ENCODE measurements at places on chromosomes 16 and 17.

GRCh38 chr17:30297715-30298114 is 6.0 kb upstream of the BLMH start:
- no peak for DNase-seq

DNA sequence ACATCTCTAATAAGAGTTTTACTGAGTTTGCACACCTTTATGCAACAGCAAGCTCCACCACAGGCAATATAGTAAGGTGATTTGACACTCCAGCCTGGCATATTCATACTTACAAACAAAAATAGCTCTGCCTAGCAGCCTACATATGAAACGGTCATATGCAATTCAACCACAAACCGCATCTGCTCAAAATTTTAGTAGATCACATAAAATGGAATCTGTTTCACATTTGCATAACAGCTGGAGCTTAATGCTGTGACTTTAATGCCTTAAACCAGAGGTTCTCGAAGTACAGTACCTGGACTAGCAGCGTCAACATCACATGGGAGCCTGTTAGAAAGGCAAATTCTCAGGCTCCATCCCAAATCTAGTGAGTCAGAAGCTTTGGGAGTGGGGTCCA is 578.4 kb downstream of the CDH11 start:
- DNase-seq = no peak

GRCh38 chr16:17374668-17375255 is 96.0 kb downstream of the XYLT1 start:
- no peak for DNase-seq

- DNase-seq = no peak
Observed at GRCh38 chr17:37530420-37530819, 40.7 kb downstream of the DUSP14 start.

DNA sequence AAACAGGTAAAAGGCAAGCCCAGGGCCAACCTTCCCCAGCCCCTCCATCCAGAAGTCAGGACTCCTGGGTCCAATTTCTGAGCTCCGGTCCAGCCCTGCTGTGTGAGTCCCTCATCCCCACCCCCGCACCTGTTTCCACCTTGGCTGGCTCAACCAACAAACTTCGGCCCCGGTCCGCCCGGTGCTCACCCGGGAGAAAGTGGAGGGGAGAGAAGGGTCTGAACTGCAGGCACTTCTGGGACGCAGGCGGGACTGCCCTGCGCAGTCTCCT is 541 bp downstream of the RHBDF2 start:
- DNase-seq = no peak

DNA sequence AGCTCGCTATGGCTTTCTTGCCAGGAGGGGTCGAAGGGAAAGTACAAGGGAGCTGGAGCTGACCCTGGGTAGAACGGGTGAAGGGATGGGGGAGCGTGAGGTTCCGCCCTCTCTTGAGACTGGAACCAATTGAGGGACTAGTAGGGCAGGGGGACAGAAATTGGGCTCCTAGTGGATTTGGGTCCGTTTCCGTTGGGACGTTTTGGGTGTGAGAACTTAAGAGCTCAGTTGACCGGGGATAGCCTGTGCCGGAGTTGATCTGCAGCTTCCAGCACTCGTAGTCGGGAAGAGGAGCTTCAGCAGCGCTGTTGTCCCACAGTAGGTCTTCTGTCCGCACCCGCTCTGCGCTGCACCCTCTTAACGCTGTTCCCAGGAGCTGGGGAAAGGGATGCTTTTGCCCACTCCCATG is 481 bp downstream of the CNTROB start:
- no peak for DNase-seq

DNA sequence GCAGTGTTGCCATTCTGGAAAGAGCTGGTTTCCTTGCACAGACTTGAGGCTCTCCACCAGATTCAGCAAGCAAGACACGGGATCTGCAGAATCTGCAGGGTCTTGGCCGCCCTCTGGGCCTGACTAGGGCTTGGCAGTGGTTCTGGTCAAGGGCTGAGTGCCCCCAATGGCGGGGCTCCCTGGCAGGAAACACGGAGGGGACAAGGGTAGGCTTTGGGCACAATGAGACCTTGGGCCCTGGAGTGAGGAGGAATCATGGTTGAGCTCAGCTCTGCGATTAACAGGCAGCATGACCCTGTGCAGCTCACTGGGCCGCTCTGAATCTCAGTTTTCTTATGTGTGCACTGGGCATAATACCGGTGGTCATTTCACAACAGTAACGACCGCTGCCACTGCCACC is 249.9 kb downstream of the GSG1L start:
- DNase-seq = no peak

DNA sequence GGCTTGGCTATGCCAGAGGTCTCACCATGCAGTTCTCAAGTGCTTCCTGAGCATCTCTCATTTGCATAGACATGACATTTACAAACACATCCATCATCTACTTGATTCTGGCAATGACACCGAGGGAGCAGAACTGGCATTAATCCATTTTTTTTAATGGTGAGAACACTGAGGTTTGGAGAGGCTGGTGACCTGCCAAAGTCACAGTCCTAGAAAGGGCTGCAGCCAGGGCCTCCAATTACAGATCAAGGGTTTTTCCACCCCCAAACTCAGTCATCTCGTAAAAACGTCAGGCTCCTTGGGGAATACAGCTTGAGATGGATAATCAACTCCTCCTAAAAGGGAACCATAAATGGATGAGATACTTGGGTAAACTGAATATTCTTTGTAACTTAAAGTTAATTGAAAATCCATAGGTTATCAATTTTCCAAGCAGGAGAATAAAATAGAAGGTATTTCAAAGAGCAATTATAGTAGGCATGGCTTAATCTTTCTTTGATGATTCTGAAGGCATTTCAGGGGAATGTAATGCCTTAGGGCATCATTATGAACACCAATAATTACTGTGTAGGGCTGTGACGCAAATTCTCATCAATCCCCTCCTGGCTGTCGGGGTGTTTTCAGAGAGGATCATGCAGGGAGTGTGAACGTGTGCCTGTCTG is 9.4 kb upstream of the MEOX1 start:
- no peak for DNase-seq

- no peak for DNase-seq
Observed at GRCh38 chr17:9941305-9941704, 36.2 kb upstream of the RCVRN start.

- DNase-seq = no peak
Observed at GRCh38 chr16:17459903-17460521, 10.7 kb downstream of the XYLT1 start.

- DNase-seq = no peak
Observed at GRCh38 chr17:3512505-3513171, 36.8 kb downstream of the ASPA start.
